HTR-8/SVneo (cell line): ENCODE measurements at places on chromosomes 6 and 20.

DNA sequence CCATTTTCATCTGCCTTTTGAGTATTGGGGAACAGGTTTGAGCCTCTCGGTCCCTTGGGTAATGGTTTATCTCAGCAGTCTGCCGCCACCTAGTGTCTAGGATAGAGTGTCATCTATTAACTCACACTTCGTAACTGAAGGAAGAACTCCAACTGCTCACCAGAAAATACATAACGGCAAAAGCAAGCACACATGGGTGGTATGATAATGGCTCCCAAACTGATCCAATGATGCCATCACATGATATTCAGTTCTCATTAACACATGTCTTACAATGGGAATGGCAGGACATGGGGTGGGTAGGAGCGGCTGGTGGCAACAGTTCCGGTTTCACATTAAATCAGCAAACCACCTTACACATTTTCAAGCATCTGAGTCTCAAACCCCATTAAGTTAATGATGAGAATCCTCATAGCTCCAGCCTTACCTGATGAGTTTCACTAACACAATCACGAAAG lies 110.7 kb upstream of the PHACTR1 start:
- peak; percentile 47 for DNase-seq

DNA sequence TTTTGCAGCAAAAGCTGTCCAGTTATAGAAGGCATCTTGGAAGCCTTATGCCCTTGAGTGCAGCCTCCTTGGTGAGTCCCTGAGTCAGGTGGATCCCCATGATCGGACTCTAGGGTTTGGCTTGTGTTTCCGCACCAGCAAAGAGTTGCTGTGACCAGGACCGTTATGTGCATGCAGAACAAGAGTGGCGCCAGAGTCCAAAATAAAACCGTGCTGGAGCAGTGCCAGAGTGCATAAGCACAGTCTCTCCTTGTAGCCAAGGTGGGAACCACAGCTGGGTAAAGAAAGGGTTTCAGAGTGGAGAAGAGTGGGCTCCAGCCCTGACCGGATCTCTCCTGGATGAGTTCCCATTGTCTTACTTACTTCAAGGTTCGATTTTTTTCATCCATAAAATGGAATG lies 58.6 kb downstream of the FOXA2 start:
- no peak for DNase-seq

GRCh38 chr6:33663028-33663427 lies 41.9 kb downstream of the ITPR3 start:
- no peak for DNase-seq

GRCh38 chr20:63463400-63464288 lies 8.8 kb downstream of the KCNQ2 start:
- no peak for DNase-seq

GRCh38 chr6:51620971-51621370 lies 466.4 kb downstream of the PKHD1 start:
- DNase-seq, result no peak

- no peak for DNase-seq
These were observed 639 bp upstream of the LBP start for GRCh38 chr20:38345643-38346042.
